T-cell (primary cell): ENCODE measurements at places on chromosomes 11 and 22.

DNA sequence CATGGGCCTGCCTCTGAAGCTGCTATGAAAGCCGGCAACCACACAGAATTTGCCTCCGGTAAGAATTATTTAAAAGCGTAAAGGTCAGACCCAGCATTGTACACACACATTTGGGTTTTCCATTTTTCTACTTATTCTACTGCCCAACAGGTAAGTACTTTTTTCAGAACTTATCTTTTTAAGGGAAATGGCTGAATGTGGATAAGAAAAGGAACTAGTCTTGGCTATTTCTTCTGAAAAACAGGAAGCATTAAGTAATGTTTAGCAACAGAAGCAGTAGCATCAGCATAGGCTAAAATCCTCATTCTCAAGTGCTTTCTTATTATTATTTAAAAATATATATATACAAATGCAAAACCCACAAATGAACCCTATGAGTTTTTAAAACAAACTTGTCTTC is 103.1 kb downstream of the MPPED2 start:
- DNase-seq: no peak

DNA sequence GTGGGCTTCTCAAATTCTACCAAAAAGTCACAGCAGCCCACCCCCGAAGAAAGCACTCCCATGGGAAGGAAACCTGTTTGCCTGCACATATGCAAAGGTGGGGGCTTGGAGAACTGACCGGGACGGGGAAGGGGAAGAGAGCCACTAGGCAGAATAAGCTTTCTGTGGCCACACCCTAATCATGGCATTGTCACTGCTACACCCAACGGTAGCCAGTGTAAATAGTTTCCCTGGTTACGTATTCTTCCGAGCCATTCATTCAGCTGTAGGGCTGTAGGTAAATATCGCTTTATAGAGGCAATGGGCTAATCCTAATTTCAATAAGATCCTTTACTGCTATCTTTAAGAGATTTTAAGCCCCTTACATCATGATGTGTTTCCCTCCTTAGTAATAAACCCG is 61.7 kb downstream of the PRDM11 start:
- DNase-seq: no peak

DNA sequence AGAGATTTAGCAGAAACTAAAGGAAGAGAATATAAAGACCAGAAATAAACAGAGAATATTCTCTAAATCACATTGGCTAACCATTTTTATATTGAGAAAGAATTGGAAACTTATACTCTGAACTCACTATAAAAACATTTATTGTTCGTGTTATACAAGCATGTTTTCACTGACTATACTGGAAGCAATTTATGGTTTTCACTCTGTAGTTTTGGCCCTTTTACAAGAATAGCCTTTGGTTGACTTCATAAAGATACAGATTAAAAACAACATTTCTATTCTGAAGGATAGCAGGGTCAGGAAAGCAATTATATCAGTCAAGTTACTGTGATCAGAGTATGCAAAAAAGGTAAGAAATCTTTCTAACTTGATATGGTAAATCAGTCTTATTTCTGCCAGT is 965.7 kb upstream of the FAT3 start:
- no peak for DNase-seq

DNA sequence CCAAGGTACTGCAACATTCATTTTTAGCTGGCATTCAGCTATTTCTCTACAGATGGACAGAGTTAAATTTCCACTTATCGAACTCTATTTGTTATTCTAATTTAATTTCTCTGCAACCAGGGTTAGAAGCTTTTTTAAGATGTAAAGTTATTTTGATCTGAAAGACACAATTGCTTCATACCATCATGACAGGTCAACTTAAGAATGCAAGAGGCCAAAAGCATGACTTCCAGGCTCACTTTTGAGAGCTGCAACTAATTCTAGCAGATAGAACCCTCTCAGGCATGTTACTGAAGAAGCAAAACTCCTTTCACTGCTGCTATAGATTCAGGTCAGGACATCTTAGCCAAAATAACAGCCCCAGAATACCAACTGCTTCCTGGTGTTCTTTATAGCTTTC is 86.5 kb upstream of the GALNT18 start:
- DNase-seq: no peak

DNA sequence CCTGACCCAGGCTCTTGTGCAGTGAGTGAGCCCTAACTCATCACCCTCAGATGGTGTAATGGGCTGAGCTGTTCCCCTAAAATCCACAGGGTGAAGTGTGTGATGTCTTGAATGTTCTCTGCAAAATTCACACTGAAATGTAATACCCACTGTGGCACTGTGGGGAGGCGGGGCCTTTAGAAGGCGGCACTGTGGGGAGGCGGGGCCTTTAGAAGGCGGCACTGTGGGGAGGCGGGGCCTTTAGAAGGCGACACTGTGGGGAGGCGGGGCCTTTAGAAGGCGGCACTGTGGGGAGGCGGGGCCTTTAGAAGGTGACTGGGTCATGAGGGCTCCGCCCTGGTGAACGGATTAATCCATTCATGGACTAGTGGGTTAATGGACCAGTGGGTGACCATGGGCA is 33.0 kb downstream of the CHID1 start:
- DNase-seq: no peak
